Stimulated activated CD8-positive, alpha-beta memory T cell treated with anti-CD3 and anti-CD28 coated beads, Interleukin-4, amount 100 ng/mL, for 4 hours (primary cell): ENCODE measurements at places on chromosomes 7 and 10.

DNA sequence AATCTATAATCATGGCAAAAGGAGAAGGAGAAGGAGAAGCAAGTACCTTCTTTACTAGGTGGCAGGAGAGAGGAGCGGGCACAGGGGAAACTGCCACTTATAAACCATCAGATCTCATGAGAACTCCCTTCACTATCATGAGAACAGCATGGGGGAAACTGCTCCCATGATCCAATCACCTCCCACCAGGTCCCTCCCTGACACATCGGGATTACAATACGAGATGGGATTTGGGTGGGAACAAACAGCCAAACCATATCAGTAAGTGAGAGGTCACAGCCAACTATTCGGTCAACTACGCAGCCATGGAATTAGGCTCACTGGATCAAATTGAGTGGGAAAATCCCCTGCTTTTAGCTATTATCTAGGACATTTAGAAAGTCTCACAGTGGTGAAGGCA, 54.2 kb upstream of the STEAP1B start:
- DNase-seq, result no peak

DNA sequence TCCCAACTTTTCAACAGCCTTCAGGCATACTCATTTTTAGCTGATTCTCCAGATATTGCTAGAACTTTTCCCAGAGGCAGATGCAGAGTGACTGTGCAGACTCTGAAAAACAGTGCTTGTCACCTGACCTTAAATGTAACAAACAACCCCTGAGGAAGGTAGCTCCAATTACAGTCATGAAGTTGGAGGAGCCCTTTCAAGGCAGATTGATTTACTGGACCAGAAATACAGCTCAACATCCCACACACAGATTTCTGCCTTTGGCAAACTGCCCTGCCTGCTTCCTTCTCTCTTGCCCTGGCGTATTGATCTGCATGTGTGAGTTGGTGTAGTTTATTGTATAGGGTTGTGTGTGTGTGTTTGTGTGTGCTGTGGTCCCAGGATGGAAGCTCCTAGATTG, 38.5 kb downstream of the PYROXD2 start:
- no peak for DNase-seq

GRCh38 chr7:135712182-135712782, 15.7 kb downstream of the SLC13A4 start:
- DNase-seq, result no peak

- DNase-seq, result no peak
Observed at GRCh38 chr10:86371691-86372090, 5.1 kb upstream of the GRID1 start.

DNA sequence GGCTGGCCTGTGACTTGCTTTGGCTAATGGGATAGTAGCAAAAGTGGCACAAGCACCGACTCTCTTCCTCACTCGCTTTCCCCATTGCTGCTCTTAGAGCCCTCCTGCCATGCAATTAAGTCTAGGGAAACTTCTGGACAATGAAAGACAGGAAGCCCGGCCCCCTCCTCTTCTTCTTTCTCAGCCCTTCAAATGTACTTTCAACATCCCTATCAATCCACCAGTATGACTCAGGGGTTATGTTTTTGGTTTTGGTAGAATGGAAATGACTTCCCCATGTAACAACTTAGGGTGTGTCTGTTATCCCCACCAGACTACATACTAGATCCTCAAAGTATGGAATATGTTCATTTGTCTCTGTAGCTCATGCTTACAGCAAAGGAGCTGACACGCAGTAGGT, 139.0 kb upstream of the GDF10 start:
- no peak for DNase-seq

DNA sequence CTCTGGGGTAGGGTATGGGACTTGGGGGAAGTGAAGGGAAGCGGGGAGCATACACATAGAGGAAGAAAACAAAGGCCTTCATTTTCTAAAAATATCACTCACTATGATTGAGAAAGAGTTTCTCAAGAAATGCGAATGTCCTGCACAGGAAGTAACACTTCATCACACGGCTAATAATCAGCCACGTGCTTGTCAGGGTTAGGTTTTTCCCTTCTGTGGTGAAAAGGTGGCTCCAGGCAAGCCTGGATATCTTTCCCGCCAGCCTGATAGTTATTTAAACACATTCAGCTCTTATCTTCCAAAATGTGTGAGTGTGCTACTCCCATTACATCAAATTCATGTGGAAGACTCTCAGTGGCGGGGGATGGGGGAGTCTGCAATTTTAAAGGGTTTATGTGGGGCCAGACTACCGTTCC, 166.4 kb upstream of the ADO start:
- no peak for DNase-seq

DNA sequence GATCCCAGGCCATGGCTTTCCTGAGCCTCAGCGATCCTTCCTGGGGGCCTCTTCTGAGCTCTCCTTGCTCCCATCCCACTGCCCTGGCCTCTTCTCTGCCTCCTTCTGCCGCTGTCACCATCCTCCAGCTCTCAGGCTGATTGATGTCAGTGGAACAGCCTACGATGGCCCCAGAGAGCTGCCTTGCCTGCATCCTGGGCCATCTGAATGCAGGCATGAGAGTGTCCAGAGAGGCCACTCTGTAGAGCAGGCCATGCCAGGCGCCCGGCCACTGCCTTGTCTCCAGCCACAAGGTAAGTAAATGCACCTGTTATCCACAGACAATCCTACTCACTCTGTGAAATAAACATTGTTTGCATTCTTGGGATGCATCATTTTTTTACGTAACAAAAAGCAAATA, 171.4 kb upstream of the PPP2R2D start:
- DNase-seq, result no peak

GRCh38 chr7:42152329-42153205, 84.4 kb downstream of the GLI3 start:
- no peak for DNase-seq

DNA sequence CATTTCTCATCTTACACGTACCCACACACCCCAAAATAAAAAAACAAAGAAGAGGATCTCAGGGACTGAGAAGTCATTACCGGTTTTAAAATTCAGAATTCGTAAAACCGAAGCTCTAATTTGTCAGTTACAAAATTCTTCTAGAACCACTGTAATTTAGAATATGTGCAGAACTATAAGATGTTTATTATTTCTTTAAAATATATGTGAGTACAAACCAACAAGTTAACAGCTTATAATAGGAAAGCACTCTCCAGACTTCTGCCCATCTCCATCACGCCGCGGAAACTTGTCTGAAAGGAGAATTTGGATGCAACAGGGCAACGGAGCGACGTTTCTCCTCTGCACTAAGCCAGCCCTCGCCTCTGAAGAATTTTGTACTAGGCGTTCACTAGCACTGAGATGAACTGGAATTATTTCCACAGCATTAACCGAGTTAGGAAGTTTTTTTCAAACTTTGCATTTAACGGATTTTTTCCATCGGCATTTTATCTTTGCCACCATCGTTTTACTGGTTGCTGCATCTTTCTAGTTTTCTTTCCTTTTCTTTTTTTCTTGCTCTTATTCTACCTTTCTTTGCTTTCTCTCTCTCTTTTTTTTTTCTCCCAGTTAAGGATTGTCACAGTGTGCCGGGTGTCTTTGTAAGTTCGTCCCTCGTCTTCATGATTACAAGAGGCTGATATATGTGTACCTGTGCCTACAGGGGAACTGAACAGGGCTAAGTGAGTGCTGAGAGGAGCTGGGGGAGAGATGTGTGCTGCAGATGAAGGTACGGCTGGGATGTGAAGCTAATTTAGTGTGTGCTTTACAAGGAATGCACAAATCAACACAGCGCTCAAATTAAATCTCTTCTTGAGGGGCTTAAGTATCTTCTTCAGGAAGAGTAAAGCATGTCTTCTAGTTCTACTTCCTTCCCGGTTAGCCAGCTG, 295.9 kb upstream of the NFE2L3 start:
- DNase-seq, result no peak

- no peak for DNase-seq
Observed at GRCh38 chr7:95755277-95755934, 16.9 kb upstream of the DYNC1I1 start.

DNA sequence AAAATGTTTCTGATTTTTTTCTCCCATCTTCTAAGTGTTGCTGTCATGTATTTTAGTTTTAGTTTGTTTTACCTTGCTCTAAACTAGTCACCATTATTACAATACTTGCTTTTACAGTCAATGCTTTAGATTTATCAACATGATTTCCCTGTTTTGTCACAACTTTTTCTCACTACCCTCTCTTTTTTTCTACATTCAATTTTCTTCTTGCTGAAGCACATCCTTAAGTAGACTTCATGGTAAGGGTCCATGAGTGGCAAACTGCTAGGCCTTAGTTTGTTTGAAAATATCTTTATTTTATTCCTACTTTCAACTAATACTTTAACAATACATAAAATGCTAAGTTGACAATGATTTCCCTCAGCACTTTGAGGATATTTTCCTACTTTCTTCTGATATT, 173.5 kb downstream of the DNAJC1 start:
- no peak for DNase-seq

- DNase-seq, result no peak
Observed at GRCh38 chr10:117224881-117225280, 16.0 kb upstream of the SLC18A2 start.

GRCh38 chr7:105337529-105337928, 51.2 kb downstream of the SRPK2 start:
- no peak for DNase-seq

- DNase-seq, result no peak
Observed at GRCh38 chr10:11148142-11149028, 130.7 kb downstream of the CELF2 start.

DNA sequence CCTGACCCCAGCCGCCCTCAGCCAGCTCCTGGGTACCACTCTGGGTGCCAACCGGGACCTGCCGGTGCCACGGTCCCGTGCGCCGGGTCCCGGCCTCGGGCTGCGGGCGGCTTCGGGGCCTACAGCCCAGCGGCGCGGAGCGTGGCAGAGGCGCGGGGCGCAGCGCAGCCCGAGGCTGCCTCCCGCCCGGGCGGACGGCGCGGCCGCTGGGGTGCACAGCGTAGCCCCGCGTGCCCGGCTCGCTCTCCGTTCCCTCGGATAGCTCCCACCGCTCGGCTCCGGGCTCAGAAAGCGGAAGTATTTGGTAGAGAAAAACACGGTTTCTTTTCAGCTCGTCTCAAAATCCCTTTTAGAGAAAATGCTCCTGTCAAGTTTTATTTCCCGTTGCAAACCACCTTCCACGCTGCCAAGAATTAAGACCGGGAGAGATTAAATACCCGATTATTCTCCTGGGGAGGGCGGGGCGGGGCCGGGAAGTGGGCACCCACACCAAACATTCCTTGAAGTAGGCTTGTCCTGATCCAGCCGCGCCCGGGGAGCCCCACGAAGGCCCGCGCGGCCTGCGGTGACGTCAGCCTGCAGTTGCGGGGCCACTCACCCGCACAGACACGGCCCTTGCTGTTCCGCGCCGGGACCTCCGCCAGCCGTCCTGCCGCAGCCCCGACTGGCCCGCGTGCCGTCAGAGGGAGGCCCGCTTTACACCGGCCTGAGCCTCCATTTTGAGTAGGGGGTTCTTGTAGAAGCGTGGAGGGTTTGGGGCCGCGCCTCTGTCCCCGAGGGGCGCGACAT, 7.2 kb downstream of the HOXA13 start:
- DNase-seq, result no peak

DNA sequence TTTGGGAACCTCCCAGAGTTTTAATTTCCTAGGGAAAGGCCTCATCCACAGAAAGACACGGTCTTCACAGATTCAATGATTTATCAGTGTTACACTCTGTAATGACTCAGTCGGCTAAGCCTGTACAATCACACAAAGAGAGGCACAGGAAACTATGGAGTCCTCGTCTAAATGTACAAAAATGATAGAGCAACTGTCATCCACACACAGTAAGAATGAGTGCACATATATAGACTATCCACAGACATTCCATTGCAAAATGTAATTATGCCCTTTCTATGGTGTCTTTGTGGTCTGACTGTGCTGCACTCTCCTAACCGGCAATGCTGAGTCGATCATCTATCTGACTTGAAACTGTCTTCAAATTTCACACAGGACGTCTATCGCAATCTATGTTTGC, 3.5 kb upstream of the NAMPT start:
- DNase-seq, result no peak

- DNase-seq, result no peak
Observed at GRCh38 chr10:86786368-86786767, 29.9 kb downstream of the BMPR1A start.

DNA sequence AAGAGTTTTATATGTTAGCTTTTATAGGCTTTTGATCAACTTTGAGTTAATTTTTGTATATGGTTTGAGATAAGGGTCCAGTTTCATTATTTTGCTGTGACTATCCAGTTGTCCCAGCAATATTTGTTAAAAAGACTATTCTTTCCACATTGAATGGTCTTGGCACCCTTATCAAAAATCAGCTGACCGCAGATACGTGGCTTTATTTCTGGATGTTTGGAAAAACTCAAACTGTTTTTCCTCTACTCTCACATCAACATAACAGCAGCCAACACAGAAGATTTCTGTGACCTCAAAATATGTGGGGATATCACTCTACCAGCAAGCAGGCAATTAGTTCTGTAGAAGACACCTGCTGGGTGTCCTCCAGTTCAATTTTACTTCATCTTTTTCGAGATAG, 116.6 kb upstream of the GLCCI1 start:
- no peak for DNase-seq

GRCh38 chr10:8060704-8061121, 6.2 kb downstream of the GATA3 start:
- no peak for DNase-seq

GRCh38 chr10:23512355-23513058, 73.6 kb downstream of the OTUD1 start:
- no peak for DNase-seq

DNA sequence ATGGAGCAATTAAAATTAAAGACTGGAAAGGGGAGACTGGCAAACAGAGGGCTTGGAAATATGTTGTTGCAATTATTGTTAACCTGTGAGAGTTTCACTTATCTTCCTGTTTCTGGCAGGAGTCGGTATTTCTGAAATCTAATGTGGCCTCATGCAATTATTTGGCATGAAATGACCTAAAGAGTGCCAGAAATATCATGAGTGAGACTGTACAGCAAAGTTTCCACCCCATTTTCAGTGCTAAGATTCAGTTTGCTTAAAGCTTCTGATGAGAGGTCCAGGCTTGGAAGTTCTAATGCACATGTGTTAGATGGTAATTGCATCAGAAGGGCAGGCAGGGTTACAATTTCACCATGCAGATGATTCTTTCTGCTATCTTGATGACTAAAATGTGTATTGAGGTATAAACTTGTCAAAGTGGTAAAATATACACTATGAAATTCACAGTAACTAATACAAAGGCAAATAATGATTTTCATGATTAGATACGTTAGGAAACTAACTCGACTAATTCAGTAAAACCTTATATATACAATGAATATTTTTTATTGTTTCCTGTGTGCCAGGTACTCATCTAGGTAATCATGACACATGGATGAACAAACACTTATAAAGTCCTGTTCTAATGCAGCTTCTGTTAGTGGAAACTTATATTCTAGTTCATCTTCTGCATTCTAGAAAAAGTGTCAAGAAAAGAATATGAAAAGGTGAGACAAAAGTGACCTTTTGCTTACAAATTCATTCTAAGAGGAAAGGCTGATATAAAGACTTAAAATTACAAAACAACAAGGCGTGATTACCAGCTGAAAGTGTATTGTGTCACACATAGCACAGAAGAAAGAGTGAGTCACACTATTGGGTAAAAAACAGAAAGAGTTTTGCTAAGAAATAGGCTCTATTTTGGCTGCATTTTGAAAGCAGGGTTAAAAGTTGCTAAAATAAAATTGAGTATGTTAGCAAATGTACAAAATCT, 533.4 kb upstream of the SEMA3D start:
- no peak for DNase-seq
